ENCODE measurements at places on chromosomes 12 and 14.

GRCh38 chr12:100225491-100225890 is 24.9 kb downstream of the ACTR6 start:
- no peak for DNase-seq

DNA sequence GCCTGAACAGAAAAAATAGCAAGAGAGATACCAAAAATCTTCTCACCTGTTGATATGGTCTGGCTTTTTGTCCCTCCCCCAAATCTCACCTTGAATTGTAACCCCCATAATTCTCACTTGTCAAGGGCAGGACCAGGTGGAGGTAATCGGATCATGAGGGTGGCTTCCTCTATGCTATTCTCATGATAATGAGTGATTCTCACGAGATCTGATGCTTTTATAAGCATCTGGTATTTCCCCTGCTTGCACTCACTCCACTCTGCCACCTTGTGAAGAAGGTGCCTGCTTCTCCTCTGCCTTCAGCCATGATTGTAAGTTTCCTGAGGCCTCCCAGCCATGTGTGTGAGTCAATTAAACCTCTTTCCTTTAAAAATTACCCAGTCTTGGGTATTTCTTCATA is 291.2 kb downstream of the CPNE8 start:
- DNase-seq = no peak

DNA sequence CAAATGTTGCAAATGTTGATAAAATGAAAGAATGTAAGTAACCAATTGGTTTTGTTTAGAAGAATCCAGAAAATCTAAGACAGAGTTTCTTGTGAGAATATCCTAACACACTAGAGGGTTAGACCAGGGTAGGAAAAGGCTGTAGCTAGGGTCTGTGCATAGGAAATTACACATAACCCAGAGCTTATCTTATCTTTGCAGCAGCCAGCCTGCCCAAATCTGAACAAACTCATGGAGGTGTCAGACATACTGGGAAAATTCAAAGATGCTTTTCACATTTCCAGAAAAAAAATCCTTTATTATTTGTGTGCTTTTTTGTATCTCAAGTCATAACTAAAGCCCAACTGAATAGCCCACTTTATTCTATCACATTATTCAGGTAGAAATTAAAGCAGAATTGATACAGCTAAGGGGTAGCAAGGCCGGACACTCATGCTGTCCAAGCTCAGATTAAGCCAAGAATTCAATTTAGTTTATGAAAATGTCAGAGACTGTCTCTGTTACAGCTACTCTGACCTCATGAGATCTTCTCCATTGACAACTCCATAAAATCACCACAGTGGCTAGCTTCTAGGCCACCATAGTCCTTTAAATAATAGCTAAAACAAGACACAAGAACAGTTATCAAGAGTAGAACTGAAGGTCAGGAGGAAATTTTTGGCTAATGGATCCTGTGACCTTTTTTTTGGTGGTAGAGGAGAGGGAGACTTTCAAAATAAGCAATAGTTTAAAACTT is 169.6 kb upstream of the RASSF8 start:
- no peak for DNase-seq

DNA sequence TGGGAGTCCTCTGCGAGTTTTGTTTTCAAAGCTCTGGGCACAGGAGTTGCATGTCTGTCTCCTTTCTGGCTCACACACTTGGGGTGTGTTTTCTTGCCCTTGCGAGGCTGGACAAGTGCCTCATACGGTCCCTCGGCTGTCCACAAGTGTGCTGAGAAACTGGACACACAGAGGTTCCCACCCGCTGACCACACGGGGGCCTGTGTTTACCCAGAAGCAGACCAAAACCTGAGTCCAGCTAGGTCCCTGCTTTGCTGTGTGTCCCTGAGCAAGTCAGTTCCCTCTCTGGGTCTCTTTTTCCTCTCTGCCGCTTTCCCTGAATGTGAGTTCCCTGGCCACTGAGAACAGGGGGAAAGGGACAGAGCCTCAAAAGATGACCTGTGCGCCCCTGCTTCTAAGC is 678 bp upstream of the OAS2 start:
- DNase-seq = no peak

- no peak for DNase-seq
Measured at GRCh38 chr12:38662829-38663228, 242.6 kb downstream of the CPNE8 start.

GRCh38 chr12:123040106-123040505 is 59.6 kb downstream of the ARL6IP4 start:
- DNase-seq = no peak

- no peak for DNase-seq
Measured at GRCh38 chr12:41120211-41120610, 67.9 kb upstream of the PDZRN4 start.

- DNase-seq = no peak
Measured at GRCh38 chr12:112350593-112351592, 31.3 kb downstream of the HECTD4 start.

Measured in CD4-positive, alpha-beta T cell treated with Interleukin-4 for 1 hour (primary cell).